ENCODE measurements at places on chromosomes 3 and 15. TPM values are rescaled to one million over a fixed set of nuclear protein-coding genes. Genes with fewer than 3 reads are reported as not detected.

DNA sequence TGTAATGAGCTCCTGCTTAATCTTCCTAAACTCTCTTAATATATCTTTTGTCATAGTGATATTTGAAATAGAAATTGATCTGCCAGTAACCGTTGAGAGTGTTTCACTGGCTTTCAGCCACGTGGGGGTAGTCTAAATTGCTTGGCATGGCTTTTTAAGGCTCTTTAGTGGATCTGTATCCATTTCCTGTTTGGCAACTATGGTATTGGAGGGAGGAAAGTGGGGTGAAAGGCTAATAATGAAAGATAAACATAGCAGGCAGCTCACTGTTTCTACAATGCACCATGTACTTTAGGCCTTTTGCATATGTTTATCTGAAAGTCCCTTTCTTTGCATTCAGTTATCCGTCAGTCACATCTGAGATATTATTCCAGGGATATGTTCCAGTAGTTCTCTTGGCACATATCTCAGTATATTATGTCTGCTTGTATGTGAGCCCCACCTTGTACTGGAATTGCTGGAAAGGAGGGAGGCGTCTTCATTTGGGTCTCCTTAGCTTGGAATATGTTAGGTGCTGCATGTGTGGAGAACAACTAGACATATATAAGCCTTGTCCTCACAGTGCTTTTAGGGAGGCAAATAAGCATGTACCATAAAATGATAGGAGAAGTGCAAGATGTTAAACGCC, 10.8 kb downstream of the TOPAZ1 start:
- DNase-seq, result no peak

The ESYT3 gene
- total RNA-seq, result 0.09 TPM

- DNase-seq, result no peak
These were observed 48.2 kb upstream of the FNDC3B start for GRCh38 chr3:171991166-171991565.

The BFSP2 gene
- total RNA-seq, result not detected

- no peak for DNase-seq
These were observed 6.1 kb downstream of the RASGRF1 start for GRCh38 chr15:79084308-79084968.

DNA sequence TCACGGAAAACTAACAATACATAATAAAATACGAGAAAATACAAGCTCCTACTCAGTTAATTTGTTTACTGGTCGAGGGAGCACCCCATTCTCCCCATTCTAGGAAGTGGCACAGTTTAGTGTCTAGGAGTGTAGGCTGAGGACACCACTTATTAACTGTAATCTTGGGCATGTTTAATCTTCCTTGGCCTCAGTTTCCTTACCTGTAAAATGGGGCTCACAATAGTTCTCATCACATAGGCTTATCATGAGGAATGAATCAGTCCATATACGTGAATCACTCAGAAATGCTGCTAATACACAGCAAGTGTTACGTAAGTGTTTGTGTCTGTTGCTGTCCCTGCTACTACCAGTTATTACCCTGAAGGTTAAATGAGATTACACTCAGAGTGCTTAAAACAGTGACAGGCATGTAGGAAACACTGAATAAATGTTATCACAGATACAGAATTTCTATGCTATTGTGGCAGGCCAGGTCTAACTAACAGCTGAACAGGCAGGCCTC, 210.2 kb downstream of the OSBPL10 start:
- DNase-seq, result no peak

The IL17RD gene
- 0.07 TPM for total RNA-seq

The TICRR gene
- 18.7 TPM for total RNA-seq

The SERPINI2 gene
- total RNA-seq, result not detected

GRCh38 chr3:128727996-128728395, 2.0 kb downstream of the RAB7A start:
- DNase-seq, result no peak

DNA sequence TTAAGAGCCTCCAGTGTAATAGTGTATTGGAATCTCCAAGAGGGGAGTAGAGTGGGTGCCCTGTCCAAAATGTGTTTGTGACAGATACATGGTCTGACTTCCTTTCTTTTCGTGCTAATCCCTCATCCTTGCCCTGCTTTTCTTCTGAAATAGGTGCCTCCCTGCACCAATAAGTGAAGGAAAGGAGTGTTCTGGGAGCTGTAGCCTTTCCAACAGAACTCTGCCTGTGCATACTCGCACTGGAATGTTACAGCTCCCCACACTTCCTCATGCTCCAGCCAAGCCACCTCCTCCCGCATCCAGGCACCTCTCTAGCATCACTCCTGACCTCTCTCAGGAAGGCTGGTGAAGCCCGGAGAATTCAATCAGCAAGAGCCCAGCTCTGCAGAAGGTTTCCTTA, 478.0 kb downstream of the GABRG3 start:
- no peak for DNase-seq

DNA sequence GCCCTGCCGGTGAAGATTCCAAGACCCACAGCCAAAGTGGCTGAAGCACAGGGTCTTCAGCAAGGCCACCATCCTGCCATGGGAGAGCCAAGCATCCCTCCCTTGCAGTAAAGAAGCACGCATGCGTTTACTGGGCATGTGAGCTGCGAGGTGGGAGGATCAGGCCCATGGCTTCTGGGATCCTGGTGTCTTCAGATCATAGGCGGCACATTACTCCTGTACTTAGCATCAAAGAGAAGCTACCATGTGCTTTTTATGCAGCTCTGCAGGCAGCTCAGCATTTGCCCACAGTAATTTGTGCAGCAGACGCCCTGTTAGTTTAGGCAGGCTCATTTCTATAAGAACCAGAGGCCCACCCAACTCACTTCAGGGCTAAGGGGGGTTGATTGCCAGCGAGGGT, 45.7 kb downstream of the IDH2 start:
- no peak for DNase-seq

The LOXL1 gene
- total RNA-seq, result 0.99 TPM

The CX3CR1 gene
- total RNA-seq, result 0.48 TPM

The SPATA12 gene
- not detected for total RNA-seq

Data from activated T-helper 2 cell treated with anti-CD3 and anti-CD28 coated beads, Interferon-gamma antibody, Interleukin-2, Interleukin-4, amounts not matched to agents 10 μg/mL and 5 μg/mL and 100 μg/mL, durations not matched to agents 14 hours and 24 hours and 36 hours (primary cell).